ENCODE measurements at places on chromosomes 6 and 20.

DNA sequence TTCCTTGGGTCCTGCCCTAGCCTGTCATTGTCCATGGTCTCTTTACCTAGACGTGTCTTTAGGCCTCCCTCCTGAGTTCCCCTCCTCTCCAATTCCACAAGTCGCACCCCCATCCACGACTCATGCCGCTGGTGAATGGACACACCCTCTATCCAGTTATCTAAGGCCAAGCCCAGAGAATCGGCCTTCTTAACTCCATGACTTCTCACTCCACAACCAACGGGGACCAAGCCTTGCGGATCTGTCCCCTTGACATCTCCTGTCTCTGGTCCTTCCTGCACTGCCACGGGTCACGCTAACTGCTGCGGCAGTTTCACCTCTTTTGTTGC is 7.0 kb upstream of the RREB1 start:
- no peak for DNase-seq

GRCh38 chr20:58306421-58307261 is 2.9 kb upstream of the RAB22A start:
- no peak for DNase-seq

- peak; percentile 55 for DNase-seq
Measured at GRCh38 chr6:125718109-125718508, 31.3 kb upstream of the HEY2 start.

DNA sequence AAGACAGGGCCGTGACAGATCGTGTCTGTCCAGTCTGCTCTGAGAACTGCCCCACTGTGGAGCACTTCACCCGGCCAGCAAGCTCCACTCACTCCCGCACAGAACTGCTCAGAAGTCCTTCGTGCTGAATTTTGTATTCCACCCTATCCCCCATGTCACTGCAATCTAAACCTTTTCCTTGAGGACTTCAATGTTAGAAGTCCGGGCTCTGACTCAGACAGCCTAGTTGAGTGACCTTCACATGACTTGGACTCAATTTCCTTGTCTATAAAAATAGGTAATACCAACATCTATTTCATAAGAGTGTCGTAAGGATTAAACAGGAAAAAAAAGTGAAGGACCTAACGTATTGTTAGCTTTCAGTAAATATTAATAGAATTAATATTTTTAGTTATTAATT is 161.6 kb downstream of the QRSL1 start:
- DNase-seq, result no peak

- no peak for DNase-seq
Measured at GRCh38 chr6:134683783-134684422, 266.0 kb downstream of the ALDH8A1 start.

DNA sequence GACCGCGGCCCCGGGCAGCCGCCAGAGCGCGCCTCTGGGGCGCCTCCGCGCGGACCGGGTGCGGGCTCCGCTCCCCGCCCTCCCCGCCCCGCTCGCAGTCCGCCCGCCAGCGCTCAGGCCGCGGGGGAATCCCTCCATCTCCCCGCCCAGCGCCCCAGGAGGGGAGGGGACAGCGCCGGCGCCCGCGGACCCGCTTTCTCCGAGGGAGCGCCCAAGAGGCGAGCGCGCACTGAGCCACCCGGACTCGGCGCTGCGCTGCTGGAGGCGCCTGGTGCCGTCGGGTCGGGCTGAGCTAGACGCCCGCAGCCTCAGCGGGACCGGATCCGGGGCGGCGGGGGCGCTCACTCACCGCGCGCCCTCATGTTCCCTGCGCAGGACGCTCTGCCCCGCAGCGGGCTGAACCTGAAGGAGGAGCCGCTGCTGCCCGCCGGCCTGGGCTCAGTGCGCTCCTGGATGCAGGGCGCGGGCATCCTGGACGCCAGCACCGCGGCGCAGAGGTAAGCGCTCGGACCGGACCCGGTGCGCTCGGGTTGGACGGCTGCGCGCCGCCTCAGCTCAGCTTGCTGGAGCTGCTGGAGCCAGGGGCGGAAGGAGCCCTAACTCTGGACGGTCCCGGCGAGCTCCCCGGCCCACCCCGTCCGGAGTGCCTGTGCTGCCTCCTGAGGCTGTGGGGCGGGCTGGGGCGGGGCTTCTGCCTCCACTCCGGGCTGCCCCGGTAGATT is 867 bp downstream of the EBF4 start:
- no peak for DNase-seq

GRCh38 chr6:96542702-96543101 is 20.2 kb upstream of the FHL5 start:
- DNase-seq, result peak; percentile 12

DNA sequence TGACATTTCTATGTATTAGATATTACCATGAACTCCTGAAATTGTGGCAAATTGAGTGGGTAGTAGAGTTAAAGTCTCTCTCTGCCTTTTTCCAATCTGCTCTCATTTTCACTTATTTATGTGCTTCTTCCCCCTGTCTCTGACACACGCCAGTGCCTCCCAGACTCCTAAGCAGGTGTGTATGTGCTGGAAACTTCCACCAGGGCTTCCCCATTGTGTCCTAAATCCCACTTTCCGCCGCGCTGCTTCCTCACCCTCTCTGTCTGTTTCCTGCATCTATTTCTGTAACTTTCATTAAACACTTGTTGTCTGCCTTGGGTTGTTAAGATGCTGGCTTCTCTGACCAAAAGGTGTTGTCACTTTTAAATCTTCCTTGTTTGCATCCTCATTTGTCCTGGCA is 97.6 kb upstream of the HDGFL1 start:
- DNase-seq, result no peak

DNA sequence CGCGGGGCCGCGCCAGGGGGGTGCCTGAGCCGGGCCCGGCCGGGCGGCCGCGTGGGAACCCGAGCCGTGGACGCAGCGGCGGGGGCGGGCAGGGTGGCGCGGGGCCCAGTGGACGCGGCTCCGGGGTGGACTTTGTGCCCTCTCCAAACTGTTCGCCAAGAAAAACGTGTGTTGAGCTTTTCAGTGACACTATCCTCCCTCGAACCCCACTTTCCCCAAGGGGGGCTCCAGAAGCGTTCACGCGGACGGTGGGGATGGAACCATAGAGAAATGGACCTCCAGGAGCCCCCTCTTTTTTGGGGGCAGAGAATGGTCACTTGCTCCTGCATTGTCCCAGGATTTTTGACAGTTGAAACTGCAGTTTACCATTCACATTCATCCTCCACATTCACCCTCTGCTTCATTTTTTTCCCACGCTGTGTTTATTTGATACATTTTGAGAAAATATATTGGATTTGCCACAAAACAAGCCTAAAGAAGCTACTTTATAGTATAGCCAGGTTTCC is 2.9 kb upstream of the HIVEP1 start:
- DNase-seq, result no peak

- no peak for DNase-seq
Measured at GRCh38 chr20:57208198-57208597, 58.2 kb downstream of the BMP7 start.

GRCh38 chr20:64093013-64093503 is 8.9 kb upstream of the LKAAEAR1 start:
- no peak for DNase-seq

GRCh38 chr6:151649835-151650234 is 156.0 kb downstream of the CCDC170 start:
- no peak for DNase-seq

DNA sequence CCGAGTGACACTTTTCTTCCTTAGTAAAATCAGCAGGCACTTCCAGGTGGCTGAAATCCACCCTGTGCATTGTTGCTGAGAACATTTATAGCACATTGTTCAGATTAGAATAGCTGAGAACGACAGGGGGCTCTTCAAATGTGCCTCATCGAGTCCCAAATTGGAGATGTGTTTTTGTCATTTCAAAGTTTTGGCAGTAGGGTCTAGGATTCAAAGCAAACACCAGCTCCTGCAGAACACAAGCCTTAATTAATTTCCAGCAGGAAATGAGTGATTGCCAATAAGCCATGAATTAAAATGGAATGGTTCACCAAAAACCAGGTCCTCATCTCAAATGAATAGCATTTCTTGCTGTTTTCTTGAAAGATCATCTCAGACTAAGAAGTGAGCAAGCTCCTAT is 171.6 kb downstream of the PLCB1 start:
- DNase-seq, result peak; percentile 92

DNA sequence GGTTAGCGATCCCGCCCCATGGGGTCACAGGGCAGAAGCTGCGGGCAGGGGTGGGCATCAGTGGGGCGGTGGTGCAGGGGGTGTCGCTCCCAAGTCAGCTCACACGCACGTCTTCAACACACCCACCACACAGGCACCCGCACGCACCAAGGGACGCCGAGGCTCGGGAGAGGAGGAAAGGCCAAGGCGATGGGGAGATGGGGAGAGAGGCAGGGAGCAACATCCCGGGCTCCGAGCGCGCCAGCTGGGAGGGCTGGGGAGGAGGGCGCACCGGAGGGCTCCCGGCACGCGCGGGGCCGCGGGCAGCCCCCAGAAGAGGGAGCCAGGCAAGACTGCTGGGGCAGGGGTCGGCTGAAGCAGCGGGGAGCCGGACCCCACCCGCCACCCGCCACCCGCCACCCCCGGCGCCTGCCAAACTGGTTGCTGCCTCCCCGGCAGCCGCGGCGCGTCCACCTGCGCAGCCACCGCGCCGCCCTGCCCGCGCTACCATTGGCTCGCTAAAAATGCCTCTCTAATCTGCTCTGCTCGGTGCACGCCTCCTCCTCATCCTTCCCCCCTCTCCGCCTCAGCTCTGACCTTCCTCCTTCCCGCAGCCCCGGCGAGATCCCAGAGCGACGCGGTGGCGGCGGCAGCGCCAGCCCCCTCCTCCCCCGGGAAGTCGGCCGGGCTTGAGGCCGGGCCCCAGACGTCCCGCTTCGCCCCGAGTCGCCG is at the start of gene PACSIN1:
PACSIN1 (plus strand) TSS at position 546 of the 711 bp plus-strand sequence. CDS start 60,230 bp downstream, outside the sequence.
- peak; percentile 63 for DNase-seq

DNA sequence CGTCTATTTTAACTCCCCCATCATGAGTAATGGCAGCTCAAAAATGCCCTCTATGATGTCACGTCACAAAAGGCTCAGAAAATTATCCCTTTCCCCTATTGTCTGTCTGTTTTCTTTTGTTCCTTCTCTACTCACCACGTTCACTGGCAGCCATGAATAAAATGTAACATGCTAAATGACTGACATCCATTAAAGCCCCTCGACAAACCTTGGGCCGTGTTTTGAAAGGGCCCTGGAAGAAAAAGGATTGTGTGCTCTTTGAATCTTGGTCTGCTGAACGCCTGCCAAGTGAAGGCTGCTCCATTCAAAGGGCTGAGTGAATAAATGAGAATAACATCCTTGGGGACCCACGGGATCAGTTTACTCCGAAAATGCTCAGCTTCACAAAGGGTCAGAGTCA is 118.7 kb downstream of the RPS12 start:
- no peak for DNase-seq

GRCh38 chr6:111618407-111618806 is 12.7 kb upstream of the TRAF3IP2 start:
- DNase-seq, result no peak

DNA sequence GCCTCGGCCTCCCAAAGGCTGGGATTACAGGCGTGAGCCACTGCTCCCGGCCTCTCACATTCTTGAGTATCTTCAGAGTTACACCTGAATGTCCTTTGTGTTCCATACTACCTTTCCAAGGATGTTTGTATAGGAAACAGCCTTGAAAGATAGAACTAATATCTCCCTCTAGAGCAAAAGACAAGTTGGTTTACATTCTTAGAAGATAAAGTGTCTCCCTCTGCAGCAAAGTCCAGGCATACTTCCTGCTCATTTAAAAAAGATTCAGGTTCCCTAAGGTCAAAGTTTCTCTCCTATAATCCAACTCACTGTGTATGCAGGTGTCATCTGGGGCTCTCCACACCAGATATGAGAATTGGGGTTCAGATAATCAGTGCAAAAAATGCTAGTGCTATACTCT is 224.4 kb downstream of the TPBG start:
- no peak for DNase-seq

- no peak for DNase-seq
Measured at GRCh38 chr6:161434921-161435747, 161.3 kb upstream of the AGPAT4 start.

DNA sequence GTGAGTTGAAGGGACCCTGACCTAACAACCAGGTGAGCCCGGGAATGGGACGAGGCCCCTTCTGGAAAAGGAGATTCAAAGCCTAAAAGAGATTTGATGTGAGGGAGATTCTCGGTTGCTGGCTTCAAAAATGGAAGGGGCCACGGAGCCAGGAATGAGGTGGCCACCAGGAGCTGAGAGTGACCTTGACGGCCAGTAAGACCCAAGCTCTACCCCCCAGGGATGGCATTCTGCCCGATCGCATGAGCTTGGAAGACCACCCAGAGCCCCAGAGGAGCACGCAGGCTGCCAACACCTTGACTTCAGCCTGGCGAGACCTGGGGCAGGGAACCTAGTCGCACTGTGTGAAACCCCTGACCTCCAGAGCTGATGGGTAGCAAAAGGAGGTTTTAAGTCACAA is 163.9 kb downstream of the BMP7 start:
- no peak for DNase-seq

DNA sequence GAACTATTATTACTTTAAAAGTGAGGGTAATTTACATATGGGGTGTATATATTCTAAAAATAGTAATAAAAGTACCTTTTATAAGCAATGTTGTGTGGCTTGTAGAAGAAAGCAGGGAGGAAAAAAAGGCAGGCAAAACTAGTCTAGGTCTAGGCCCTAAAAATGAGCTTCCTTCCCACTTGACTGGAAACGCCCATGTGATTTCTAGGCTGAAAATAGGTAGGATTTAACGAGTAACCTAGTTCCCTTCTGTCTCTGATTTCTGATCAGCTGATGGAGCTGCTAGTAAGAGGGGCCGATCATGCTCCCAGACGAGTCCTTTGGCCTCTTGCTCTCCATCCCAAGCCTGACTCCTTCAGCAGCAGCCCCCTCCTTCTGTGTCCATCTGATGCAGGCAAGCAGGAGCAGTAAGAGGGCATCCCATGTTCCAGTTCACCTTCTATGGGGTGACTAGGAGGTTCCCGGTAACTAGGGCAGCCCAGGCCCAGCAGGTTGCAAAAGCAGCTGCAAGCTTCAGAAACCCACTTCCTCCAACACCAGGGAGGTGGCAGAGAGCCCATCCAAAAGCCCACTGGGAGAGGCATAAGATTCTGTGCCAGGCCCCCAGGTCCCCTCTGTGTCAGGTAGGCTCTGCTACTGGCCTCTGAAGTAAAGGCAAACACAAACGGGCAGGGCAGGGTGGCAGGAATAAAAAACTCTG is 24.4 kb downstream of the TBC1D20 start:
- DNase-seq, result no peak

- no peak for DNase-seq
Measured at GRCh38 chr6:141393405-141394124, 739.2 kb upstream of the GJE1 start.

GRCh38 chr20:872855-873520 is 39.5 kb downstream of the FAM110A start:
- no peak for DNase-seq

GRCh38 chr6:33107641-33108040 is 31.9 kb downstream of the HLA-DPB1 start:
- DNase-seq, result no peak
